SW 1271 (cell line): ENCODE measurements at places on chromosomes 4 and X.

DNA sequence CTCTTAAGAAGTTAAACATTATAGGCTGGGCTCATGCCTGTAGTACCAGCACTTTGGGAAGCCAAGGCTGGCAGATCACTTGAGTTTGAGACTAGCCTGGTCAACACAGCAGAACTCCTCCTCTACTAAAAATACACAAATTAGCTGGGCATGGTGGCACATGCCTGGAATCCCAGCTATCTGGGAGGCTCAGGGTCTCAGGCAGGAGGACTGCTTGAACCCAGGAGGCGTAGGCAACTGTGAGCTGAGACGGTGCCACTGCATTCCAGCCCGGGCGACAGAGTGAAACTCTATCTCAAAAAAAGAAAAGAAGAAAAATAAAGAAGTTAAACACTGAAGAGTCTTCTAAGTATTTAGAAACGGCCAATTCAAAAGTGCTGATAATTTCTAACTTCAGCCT, 164.3 kb upstream of the GALNTL6 start:
- no peak for DNase-seq

DNA sequence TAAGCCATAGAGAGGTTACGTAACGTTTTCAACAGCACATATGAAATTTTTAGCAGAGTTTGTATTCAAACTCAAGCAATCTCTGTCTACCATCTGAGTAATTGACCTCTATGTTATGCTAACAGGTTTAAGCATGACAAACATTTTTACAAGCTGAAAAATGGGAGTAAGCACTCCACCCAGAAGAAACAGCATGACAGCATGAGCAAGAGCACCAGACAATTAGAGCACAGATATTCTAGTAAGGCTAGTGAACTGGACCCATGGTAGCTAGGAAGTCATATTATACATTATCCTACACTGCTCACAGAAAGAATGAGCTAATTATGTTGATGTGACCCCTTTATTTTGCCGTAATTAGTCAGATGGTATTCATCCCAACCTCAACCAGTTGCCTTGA, 200.5 kb downstream of the PABPC4L start:
- no peak for DNase-seq

- DNase-seq, result no peak
Observed at GRCh38 chr4:69122476-69122875, 26.2 kb downstream of the UGT2B7 start.

DNA sequence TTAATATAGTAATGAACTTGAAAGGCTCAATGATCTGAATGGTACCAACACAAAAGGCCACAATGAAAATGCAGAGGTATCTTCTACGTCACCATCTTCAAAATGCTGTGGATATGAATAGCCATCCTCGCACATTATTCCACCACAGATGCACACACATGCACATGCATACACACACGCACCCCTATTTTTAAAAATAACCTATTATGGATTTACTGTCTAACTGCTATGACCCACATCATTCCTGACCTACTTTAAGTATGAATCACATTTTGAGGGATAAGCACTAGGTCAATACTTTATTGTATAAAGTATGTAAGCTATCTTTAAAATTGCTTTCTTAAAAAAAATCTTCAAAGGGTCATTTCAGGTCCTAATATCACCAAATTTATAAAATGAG, 24.4 kb upstream of the CORIN start:
- DNase-seq, result no peak

GRCh38 chr4:1833307-1834046, 22.5 kb downstream of the LETM1 start:
- no peak for DNase-seq

DNA sequence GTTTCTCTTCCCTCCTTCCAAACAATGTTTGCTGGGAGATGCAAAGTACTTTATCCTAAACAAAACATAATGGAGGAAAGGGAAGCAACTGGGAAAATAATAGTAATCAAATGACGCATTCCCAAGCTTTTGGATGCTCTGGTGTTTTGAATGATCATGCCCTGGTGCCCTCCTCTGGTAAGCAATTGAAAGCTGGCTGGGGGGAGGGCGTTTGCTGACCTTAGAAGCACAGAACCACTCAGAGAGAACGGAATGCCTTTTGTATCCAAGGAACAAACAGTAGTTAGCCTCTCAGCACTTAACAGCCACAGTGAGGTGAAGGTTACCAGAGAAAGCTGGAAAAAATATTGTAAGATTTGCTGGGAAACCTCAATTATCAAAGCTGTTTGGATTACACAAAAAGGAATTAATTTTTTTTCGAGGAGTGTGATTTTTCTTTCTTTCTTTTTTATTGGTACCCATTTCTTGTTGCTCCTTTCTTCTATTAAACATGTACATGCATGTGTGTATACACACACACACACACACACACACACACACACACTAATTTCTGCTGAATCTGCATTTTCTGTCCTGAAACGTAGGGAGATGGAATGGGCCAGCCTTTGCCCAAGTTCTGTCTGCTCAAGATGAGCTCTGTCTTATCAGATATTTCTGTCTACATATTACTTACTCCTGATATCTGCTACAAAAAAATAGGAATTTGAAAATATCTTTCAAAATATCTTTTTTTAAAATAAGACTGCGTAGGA, 155.8 kb upstream of the IGFBP7 start:
- DNase-seq, result no peak

GRCh38 chrX:148940411-148940996, 440.1 kb downstream of the AFF2 start:
- DNase-seq, result no peak

DNA sequence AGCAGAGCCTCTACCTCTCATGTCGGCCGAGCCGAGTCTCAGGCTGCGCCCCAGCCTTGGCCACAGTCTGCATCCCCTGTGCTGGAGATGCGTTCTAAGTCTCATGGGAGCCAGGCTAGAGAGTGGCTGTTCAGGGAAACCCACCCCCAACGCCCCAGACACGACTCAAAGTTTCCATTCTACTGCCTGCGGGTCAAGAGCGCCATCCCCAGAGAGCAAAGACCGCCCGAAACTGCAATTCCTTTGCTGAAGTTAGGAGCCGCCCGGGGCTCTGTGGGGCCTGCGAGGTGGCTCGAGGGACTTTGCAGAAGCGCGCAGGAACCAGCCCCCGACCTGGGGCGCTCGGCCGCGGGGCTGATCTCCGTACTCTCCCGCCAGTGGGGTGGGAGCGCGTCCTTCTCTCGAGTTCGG, 10.0 kb upstream of the ELF4 start:
- DNase-seq, result no peak

DNA sequence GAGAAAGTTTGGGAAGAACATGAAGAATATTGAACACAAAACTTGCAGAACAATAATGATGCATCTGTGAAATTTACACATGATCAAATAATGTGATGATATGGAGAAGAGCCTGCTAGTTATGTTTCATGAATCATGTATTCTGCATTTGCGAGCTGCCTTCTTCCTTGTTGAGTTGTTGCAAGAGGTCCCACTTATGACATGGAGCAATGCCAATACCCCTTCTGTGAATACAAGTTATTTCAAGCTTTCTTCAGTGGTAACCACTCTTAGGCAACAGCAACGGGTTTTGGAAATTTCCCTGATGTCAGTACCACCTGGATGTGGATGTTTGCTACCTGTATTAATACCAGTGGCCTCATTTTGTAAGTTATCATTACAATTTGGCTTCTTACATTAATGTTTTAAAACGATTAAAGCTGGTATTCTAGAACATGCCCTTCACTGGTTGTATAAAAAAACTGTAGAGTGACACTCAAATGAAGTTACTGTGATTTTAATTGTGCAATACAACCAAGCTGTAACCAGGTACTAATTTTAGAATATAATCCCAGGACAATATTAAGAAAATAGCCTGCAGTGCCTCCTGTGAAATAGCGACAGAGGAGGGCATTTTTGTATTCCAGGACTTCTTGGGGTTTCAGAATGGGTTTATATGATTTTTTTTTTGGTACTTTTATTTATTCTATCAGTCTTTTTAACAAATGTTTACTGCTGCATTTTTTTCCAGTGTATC, 25.3 kb downstream of the IQCM start:
- no peak for DNase-seq

DNA sequence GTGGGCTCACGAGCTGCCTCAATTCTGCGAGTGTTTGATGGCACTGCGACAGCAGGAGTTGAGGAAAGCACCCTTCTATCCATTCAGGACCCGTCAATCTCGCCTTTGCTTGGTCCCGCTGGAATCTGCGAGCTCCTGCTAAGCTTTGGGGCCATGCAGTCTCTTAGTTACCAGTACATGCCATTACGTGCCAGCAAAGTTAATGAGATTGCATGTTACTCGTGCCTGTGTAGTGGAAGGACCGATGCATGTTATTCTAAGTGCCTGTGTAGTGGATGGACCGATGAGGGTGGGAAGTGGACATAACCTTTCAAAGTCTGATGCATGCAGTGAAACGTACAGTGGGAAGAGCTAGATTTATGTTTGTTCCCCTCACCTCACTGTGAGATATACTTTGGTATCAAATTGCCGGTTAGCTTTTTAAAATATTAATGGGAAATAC, 569 bp downstream of the RPS3A start:
- DNase-seq, result no peak

DNA sequence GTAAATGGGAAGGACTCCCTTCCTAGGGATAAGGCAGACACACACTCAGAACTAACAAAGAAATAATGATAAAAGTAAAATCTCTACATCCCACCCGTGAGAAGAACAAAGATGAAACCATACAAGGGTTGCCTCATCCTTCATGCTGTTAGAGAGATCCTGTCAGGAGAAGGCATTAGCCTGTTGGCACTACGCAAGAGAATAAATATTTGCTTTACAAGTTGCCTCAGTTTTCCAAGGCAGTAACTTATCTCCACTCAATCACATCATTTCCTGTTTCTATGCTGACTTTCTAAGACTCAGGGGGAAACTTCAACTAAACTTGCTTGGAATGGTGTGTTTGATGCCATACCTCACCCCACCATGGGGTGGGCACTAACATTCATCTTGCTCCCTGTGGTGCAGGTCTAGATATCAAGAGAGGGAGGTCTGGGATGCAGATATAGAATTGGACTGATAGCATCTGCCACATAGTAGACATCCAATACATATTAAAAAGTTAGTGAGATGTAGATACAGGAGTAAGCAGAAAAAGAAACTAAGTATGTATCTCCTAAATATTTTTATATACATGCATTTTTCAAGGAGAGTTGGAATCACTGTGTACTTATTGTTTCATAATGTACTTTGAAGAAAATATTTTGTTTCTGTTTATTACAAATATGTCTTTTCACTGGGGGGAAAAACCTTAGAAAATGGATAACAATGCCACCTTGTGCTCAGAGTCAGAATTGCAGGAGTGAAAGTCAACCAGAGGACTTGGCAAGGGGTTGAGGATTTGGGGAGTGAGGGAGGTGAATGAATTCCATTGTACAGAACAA, 57.2 kb upstream of the BEX4 start:
- peak; percentile 4 for DNase-seq

DNA sequence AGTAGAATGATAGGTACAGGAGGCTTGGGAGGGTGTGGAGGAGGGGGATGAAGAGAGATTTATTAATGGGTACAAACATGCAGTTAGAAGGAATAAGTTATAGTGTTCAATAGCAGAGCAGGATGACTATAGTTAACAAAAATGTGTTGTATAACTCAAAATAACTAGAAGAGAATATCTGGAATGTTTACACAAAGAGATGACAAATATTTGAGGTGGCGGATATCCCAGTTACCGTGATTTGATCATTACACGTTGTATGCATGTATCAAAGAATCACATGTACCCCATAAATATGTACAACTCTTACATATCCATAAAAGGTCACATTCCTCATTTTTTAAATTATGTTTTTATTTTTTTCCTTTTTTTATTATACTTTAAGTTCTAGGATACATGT, 456.6 kb downstream of the MAGEB5 start:
- no peak for DNase-seq

- no peak for DNase-seq
Observed at GRCh38 chr4:170671171-170671570, 581.4 kb upstream of the AADAT start.

DNA sequence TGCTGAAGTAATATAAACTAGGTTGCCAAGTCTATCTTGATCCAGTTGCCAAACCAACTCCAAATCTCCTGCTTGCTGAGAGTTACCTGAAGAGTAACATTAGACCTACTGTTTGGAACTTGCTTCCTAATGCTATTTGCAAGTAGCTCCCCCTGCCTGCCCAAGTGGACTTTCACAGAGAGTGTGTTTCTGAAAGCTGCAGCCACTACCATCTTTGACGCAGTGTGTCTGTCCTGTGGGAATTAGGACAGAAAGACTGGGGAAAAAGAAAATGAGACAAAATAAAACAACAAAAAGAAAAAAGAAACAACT, 195.0 kb upstream of the HS3ST1 start:
- peak; percentile 6 for DNase-seq

DNA sequence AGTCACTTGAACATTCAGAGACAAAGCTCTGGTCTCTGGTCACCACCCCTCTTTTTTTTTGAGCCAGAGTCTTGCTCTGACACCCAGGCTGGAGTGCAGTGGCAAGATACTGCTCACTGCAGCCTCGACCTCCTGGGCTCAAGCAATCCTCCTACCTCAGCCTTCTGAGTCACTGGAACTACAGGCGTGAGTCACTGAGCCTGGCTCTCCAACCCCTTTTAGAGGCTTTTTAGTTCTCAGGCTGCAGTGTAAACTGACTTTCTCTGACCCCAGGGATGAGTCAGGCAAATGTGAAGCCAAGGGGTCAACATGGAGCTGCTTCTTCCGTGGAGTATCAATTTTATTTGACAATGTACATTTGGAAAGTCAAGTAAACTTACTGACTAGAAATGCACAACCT, 229.2 kb downstream of the PTTG2 start:
- DNase-seq, result peak; percentile 76

DNA sequence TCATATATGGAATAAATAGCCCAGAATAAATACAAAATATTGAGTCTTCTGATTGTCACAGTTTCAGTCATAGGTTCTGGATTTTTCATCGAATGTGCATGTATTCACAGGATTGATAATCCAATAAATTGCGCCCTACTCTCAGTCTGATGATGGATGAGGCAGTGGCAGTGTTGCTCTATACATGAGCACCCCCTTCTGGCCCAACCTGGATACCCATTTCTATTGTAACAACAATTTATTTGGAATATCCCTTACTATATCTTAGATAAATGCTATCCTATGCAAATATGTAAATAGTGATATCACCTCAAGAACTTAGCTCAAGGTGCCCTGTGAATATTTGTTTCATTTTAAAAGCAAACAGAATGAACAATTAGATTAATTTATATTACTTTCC, 733.7 kb upstream of the PABPC4L start:
- DNase-seq, result no peak

GRCh38 chrX:140099221-140099620, 133.9 kb upstream of the CXorf66 start:
- DNase-seq, result no peak

- DNase-seq, result no peak
Observed at GRCh38 chr4:56038487-56039162, 89.9 kb downstream of the CEP135 start.

DNA sequence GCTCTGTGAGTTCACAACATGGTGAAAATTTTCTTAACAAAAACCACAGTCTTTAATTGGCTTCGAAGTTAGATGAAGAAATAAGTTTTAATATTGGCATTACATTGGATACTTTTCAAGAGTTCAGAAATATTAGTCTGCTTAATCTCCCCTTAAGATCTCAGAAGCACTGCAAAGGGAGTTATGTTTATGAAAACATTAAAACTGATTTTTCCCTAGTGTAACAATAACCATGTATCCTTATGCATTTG, 1.5 kb downstream of the SETD7 start:
- DNase-seq, result no peak
